ENCODE measurements at places on chromosomes 11 and 22.

GRCh38 chr11:118615976-118616371, 8.6 kb downstream of the PHLDB1 start:
- DNase-seq, result no peak

GRCh38 chr22:44956840-44957767, 52.7 kb downstream of the PHF21B start:
- DNase-seq, result no peak

GRCh38 chr11:1401171-1401445, 11.4 kb downstream of the BRSK2 start:
- no peak for DNase-seq

GRCh38 chr11:21430537-21430936, 761.2 kb downstream of the NELL1 start:
- DNase-seq, result no peak

- no peak for DNase-seq
Observed at GRCh38 chr22:48918585-48919186, 909.0 kb downstream of the BRD1 start.

GRCh38 chr11:116535994-116536393, 236.8 kb downstream of the BUD13 start:
- DNase-seq, result no peak

DNA sequence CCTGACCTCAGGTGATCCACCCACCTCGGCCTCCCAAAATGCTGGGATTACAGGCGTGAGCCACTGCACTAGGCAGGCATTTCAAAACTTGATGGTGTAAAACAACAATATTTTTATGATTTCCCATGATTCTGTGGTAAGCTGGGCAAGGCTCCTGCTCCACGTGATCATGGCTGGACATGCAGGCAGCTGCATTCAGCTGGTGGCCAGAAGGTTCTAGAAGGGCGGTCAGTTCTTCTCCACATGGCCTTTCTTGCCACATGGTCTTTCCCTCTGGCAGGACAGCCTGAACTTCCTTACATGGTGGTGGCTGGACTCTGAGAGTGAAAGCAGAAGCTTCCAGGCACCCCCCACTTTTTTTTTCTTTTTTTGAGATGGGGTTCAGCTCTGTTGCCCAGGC, 9.9 kb upstream of the RASD2 start:
- DNase-seq, result no peak

DNA sequence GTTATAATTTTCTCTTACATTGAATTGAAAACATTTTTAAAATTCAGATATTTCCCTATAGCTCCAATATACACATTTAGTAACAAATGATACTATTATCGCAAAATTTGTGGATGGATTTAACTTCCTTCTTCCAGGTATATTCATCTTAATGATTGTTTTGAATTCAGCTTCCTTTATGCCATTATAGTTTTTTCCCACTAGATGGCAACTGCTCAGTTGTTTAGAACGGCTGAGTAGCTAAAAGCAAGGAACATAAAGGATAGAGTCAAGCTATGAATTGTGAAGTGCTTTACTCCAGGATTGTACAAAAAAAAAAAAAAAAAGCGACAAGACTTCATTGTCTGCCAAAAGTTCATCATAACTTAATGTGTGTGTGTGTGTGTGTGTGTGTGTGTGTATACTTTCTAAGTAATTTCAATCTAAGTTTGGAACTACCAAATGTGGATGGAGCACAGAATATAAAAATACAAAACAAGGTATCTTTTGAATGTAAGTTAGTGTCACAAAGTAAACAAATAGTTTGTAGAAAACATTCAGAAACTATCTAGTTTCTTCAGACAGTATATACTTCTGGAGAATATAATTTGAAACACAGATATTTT, 846.4 kb downstream of the DLG2 start:
- no peak for DNase-seq

DNA sequence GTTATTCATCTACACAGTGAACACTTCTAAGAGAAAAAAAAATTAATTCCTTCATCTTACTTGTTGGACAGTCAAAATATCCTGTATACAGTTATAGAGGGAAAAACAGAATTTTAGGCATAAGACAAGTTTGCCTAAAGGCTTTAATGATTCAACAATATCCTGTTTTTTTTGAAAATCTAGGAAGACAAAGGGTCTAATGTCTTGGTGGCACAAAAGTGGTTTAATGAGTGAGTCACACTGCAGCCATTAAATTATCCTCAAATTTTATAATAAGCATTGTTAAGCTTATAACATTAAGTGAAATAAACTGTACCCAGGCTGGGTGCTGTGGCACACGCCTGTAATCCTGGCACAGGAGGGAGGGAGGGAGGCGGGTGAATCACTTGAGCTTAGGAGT, 72.9 kb downstream of the GAB2 start:
- no peak for DNase-seq

GRCh38 chr22:46013460-46014416, 36.8 kb upstream of the WNT7B start:
- no peak for DNase-seq

- DNase-seq, result no peak
Observed at GRCh38 chr11:44047931-44048431, at the start of gene ACCSL. TSS of gene ACCSL (plus strand) at chr11:44047981. CDS start at chr11:44048037, 56 bp downstream.

DNA sequence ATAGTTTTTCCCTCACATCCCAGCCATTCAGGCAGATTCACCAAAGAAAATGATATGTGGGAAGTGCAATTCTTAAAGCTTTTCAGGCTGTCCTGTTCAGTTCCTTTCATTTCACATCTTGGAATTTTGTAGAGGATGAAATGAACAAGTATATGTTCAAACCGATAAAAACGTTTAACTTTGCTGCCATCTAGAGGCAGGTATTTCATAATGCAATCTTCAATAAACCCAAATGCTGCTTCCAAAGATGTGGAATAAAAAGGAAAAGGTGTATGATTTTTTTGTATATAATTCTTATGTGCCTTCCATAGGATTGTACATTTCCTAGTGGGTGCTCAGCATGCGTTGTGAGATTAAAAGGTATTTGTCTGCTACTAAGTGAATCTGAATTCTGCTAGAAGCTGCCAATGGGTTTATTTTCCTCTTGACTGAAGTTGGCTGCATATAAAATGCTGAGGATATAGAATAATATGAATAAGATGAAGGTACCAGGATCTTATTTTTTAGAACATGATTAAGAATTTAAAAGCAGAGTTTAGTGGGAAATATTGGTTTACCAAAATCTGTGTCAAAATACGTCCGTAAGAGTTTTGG, 199.3 kb downstream of the PGR start:
- DNase-seq, result peak; percentile 21

GRCh38 chr11:131737357-131737756, 366.9 kb downstream of the NTM start:
- no peak for DNase-seq

- no peak for DNase-seq
Observed at GRCh38 chr11:44229098-44229497, 80.8 kb downstream of the ALX4 start.

DNA sequence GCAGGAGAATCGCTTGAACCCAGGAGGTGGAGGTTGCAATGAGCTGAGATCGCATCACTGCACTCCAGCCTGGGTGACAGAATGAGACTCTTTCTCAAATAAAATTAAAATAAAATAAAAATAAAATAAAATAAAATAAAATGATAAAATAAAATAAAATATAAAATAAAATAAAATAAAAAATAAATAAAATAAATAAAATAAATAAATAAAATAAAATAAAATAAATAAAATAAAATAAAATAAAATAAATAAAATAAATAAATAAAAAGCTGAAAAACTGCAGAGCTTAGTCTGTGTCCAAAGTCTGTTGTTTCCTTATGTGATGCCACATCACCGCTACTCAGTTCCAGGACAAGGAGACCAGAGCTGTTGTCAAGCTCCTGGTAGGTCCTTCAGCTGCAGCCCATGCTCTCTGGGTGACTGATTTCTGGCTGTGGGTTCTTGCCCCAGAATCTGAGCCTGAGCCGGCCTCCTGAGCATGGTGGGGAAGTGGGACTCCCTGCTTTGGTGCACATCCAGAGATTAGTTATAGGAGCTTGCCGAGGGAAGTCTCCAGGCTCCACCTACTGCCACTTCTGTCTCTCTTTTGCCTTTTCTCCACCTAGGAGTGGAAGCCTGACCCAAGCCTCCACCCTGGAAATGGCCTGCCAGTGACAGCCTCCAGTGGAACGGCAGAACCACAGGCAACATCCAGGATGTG, 31.3 kb upstream of the ADA2 start:
- DNase-seq, result no peak

- DNase-seq, result no peak
Observed at GRCh38 chr11:68420171-68420570, 40.4 kb upstream of the PPP6R3 start.

DNA sequence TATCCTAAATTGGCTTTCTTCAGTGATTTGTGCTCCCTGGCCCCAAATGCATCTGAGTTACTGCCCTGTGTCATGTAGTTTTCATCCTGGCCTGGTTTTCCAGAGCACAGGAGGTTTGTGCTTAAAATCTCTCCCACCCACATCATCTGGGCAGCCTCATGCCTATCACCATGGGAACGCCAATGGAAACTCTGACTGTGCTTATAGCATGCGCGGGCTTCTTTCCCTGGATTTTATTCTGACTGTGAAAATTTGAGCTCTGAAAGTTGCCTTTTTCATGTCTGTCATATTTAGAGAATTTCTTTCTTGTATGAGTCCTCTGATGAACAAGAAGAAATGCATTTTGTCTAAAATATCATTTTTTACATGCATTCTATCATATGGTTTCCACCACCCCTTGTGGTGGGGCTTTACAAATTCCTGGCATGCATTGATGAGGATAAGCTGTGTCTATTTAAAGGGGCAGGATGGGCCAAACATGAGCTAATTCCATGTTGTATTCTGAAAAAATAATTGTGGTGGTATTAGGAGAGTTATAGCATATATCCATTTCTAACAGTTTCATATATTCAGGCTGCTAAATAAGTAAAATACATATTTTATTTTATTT, 55.1 kb downstream of the IRAG1 start:
- DNase-seq, result no peak

DNA sequence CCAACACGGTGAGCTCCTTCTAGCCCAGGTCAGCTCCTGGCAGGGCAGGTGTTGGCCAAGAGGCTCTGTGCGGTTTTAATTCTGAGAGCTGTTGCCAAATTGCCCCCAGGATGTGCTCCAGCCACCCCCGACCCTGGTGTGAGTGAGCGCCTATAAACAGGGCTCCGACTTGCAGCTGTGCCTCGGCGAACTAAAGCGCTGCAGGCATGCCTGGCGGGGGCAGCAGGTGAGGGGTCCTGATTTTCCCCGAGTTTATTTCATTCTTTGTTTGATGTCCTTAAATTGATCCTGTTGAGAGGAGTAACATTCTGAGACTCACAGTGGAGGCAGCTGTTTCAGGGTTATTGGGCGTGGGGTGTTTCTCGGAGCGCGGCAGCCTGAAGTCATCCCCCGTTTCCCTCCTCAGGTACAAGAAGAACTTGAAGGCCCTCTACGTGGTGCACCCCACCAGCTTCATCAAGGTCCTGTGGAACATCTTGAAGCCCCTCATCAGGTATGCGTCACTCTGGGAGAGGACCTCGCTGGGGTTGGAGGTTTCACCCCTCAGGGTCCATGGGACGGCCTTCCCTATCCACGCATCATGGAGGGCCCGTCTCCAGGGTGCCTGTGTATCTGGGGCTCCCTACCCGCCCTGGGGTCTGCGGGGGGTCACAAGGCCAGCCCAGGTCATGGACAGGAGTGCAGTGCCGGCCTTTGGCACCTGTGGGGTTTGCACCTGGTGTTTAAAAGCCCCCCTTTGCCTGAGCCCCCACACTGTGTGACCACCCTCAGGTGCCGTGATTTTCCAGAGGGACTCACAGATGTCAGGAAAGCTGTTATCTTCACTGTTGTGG, 62.1 kb downstream of the ARHGAP8 start:
- no peak for DNase-seq

DNA sequence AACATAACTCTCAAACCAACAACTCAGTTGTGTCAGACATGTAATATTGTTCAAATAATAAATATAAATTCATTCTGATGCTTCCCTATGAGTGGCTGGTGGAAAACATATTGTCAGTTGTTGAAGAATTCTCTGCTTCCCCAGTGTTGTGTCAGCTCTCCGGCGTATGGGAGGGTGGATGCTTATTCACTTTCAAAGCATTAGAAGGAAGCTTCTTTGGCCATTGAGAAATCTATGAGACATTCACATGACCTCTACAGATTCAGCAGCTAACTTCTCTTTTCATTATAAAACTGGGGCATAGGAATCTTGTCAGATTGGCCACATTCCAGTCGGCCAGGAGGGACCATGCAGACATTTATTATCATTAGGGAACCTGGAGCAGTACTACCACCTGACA, 2.9 kb downstream of the OR51V1 start:
- DNase-seq, result no peak

- DNase-seq, result no peak
Observed at GRCh38 chr11:13222285-13222684, 55.3 kb upstream of the BMAL1 start.

- DNase-seq, result no peak
Observed at GRCh38 chr11:27213232-27213660, 149.8 kb downstream of the CCDC34 start.

- DNase-seq, result no peak
Observed at GRCh38 chr11:63832336-63832735, 6.6 kb upstream of the MARK2 start.

DNA sequence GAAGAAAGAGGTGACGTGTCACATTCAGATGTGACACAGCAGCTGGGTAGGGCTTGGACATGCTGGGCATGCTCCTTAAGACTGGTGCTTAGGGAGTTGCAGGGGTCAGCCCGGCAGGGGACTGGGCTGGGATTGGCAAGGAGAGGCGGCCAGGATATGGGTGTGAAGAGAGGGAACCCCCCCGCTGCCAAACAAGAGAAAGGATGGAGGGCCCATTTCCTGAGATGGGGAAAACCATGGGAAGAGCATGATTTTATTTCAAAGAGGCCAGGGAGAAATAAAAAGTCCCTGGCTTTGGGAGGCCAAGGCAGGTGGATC, 5.3 kb downstream of the ATF4 start:
- no peak for DNase-seq

- no peak for DNase-seq
Observed at GRCh38 chr11:134677397-134677822, 265.4 kb upstream of the B3GAT1 start.

DNA sequence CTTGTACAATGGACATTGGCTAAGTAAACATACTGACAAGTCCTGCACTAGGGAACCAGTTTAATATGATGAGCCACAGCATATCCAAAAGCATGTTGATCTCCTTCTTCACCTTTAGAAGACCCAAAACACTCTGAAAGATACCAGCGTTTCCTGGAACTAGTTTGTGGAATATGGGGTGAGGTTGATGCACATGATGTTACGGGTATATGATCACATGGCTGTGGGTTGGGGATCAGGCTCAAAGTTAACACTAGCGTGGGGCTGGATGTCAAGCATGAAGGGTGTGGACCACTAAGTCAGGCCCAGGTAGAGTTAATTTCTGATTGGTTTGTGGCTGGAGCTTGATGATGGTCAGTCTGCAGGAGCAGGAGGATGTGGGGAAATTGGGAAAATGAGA, 9.0 kb downstream of the IGLL5 start:
- DNase-seq, result no peak

DNA sequence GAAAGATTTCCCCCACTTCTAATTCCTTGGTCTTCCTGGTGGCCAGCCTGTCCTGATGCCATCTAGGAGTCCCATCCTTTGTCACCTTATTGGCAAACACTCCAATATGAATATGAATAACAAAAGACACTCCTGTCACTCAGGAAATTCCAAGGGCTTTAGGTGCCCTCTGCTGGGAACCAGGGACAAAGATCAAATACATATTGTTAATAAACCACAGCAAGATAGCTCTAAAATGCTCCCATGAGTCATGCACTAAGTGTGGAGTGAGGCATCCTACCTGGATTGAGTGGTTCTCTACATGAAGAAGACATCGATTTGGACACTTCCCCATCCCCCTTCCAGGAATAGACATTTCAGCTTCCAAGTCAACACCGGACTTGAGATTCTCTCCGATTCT, 823.6 kb downstream of the TBC1D22A start:
- DNase-seq, result no peak

GRCh38 chr11:14340721-14341120, 18.3 kb downstream of the RRAS2 start:
- no peak for DNase-seq

Measured in NCI-H187 treated with DMSO at 0.1 percent for 48 hours (cell line).